NCI-H1092 (cell line): ENCODE measurements at places on chromosomes 2 and 18.

DNA sequence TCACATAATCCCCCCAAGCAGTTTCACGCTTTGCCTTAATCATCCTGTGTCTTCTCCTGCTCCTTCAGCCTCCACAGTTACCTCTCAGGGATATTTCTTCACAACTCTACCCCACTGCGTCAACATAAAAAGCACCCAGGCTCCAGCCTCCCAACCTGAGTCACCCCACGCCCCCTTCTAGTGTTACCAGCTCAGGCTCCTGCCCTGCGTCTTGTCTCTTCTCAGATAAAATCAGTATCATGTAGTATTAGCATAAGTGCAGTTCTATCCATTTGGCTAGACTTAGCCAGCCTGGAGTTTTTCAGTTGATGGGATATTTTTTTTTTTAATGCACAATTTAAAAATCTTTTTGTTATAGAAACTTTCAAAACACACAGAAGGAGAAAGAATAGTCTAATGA is 9.6 kb upstream of the PELI1 start:
- no peak for DNase-seq

GRCh38 chr18:68666381-68666780 is 48.5 kb downstream of the TMX3 start:
- DNase-seq: no peak

GRCh38 chr2:173136599-173136998 is 61.0 kb downstream of the MAP3K20 start:
- DNase-seq: no peak

- no peak for DNase-seq
Measured at GRCh38 chr2:72800492-72800891, 25.3 kb downstream of the EXOC6B start.

DNA sequence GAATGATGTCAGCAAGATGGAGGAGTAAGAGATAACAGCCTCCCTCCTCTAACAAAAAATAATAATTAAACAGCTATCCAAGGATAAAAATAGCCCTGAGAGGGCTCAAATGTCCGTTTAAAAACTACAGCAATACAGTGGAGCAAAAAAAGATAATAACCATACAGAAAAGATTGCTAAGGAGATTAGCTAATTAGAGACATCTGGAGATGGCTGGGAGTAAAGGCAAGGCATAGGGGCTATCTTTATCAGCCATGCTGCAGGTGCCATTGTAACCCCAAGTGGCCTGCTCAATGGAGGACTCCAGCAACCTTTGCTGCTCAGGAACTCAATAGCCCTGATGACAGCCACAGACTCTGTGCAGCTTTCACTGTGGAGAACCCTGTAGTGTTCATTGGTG is 42.7 kb downstream of the MDH1 start:
- DNase-seq: no peak

GRCh38 chr2:238422285-238422684 is 4.4 kb upstream of the ASB1 start:
- no peak for DNase-seq

GRCh38 chr2:187825-188224 is 76.0 kb downstream of the SH3YL1 start:
- DNase-seq: no peak

DNA sequence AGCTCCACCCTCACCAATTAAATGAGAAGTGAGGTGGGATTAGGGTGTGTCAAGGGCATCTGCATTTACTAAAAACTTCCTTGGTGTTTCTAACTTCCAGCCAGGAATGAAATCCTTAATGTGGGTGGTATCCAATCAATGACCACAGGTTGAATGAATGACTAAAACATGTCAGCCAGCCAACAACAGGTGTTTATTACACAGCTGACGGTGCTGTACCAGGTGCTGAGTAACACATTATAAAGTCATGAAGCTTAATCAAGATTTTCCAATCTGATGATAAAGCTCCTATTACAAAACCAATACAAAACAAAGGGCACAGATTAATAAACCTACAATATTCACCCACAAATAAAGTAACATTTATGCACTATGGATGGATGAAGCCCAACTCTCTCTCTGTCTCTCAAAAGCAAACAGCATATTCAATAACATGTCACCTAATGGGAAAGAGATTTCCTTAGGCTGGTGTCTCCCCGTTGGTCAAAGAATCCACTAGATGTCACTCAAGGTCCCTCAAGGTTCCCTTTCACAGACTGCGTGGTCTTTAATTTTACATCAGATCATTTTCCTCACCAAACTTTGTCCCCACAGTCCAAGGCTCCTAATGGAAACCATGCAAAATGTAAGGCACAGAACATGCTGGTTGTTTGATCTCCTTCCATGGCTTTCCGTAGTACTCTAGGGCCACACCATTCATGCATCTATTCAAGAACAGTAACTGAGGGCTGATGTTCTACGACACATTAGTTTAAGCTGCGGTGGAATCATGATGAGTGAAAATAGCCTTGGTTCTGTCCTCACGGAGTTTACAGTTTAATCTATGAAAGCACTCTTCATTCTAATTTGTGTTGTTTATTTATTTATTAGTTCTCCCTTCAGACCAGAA is 6.4 kb upstream of the PTPN4 start:
- DNase-seq: no peak

DNA sequence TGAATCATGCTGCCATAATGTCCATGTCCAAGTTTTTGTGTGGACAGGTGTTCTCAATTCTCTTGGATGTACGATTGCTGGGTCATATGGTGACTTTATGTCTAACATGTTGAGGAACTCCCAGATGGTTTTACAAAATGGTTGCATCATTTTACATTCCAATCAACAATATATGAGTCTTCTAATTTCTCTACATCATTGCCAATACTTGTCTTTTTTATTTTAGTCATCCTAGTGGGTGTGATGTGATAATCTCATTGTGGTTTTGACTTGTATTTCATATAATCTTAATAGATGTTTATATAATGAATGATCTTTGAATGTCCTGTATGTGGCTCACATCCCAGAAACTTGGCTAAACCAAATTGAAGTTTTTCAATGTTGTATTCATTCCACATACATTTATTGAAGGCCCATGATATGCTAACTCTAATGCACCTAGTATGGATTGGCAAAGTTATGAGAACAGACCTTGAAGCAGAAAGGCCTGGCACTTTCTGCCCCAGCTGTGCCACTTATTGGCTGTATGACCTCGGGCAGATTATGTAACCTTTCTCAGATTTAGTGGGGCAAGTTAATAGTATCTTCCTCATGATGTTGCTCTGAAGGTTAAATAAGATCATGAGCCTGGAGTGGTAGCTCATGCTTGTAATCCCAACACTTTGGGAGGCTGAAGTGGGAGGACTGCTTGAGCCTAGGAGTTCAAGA is 205.4 kb downstream of the RAB3GAP1 start:
- no peak for DNase-seq

DNA sequence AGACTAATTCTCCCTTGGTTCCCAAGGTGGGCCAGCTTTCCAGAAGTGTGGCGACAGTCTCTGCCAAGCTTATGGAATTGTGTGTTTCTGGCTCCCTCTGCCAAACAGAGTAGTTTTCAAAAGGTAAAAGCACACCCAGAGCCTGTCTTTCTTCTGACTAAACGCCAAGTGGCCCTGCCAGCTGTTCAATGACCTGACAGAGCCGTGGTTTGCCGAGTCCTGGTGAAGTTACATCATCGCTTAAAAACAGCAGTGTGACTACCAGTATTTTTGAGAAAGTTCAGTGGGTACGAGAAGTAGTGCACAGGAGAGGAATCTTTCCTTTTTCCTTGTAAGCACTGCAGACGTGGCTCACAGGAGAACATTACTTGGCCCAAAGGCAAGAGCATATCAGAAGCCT is 1.9 kb downstream of the PER2 start:
- no peak for DNase-seq

DNA sequence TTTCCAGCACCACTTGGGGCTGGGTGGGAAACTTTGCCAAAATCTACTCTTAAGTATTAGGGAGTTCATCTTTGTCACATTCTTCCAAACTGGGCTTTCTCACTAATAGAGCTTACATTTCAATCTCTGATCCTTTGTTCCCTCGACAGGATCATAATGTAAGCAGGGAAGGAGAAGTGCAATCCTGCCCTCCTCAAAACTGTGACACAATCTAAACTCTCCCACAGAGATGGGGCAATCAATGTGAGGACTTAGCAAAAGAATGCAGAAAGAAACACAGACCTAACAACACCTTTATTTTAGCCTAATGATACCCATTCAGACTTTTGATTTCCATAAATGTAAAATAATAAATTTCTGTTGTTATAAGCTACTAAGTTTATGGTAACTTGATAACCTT is 40.8 kb downstream of the DSEL start:
- no peak for DNase-seq

- DNase-seq: peak; percentile 65
Measured at GRCh38 chr2:24721470-24721869, 71.7 kb downstream of the PTRHD1 start.

DNA sequence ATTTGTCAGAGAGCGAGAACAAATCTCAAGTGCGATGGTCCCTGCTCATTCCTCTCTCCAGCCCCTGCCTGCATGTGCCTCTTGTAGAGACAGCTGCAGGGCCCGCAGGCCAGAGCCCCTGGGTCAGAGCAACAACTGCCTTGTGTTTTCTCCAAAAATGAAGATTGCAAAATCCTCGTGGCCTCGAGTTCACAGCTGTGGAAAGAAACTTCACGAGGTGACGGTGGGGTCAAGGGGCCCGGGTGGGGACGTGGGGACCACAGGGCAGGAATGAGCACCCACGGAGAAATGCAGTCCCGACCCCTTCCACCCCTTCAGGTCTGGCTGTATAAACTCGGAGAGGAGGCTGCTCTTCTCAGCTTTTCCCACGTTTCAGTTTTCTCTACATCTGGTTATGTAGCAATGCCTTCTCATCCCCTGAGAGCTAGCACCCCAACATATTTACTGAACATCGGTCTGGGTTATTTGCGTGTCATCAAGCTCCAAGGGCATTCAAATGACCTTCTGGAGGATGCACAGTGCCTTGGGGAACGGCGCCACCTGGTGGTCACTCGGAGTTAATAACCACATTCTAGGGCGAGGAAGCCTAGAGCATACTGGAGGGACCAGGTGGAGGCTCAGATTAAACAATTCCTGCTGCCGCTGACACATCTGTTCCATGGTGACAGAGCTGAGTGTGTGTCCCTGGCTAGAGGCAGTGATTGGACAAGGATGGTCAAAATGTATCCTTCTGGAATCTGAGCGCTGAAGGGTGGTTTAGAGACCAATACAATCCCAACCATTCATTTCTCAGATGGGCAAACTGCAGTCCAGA is 91.4 kb upstream of the CYRIA start:
- DNase-seq: peak; percentile 8

GRCh38 chr18:59063912-59064311 is 75.8 kb upstream of the SEC11C start:
- DNase-seq: no peak

GRCh38 chr2:196549052-196549451 is 90.5 kb upstream of the CCDC150 start:
- DNase-seq: no peak

GRCh38 chr2:195937176-195937575 is 131.5 kb downstream of the DNAH7 start:
- DNase-seq: no peak

DNA sequence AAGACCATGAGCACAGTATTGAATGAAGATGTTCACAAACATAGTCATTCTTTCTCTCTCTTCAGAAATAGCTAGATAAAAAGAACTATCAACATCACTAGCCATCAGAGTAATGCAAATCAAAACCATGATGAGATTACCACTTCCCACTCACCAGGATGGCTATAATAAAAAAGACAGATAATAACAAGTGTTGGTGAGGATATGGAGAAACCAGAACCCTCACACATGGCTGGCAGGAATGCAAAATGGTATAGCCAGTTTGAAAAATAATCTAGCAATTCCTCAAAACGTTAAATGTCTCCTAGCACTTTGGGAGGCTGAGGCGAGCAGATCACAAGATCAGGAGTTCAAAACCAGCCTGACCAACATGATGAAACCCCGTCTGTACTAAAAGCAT is 31.3 kb upstream of the PPP1CB start:
- no peak for DNase-seq
